ENCODE measurements at places on chromosomes 3 and 15.

DNA sequence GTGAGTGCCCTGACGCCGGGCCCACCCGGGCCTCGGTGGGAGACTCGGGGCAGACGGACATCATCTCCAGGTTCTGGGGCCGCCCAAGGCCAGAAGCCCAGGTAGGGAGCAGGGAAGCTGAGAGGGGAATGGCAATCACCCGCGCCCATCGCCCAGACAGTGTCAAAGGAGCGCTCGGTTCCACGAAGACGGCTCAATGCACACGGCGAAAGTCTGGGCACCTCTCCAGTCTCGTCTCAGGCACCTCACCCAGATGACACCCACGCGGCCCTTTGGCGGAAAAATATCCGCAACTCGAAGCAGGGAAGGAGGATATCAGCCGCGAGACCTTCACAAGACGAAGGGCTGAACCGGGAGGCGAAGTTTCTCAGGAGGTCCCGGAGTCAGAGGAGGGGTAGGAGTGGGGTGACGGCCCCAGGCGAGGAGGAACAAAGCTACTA lies 916 bp downstream of the IL17RD start:
- no peak for DNase-seq

DNA sequence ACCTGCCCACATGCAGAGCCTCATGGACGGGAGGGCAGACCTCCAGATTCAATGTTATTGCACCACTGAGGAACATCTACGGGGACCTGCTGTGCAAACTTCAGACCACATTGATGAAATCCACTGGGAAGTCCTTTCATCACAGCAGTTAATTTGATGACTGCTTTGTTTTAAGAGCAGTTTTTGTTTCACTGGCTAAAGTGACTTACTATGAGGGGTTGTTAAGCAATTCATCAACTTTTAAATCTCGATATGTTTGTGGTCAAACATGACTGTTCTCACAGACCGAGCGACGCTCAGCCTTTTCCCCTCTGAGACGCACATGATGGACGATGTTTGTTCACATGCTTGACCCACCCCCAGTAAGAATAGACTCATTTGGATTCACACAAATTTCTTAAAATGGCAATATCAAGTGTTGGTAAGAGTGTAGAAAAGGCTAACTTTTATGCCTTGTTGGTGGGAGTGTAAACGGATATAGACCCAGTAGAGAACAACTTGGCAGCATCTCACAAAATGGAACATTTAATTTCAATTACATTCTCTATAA lies 35.9 kb upstream of the IREB2 start:
- DNase-seq = no peak

- no peak for DNase-seq
Observed at GRCh38 chr3:50628601-50629000, 11.7 kb downstream of the MAPKAPK3 start.

DNA sequence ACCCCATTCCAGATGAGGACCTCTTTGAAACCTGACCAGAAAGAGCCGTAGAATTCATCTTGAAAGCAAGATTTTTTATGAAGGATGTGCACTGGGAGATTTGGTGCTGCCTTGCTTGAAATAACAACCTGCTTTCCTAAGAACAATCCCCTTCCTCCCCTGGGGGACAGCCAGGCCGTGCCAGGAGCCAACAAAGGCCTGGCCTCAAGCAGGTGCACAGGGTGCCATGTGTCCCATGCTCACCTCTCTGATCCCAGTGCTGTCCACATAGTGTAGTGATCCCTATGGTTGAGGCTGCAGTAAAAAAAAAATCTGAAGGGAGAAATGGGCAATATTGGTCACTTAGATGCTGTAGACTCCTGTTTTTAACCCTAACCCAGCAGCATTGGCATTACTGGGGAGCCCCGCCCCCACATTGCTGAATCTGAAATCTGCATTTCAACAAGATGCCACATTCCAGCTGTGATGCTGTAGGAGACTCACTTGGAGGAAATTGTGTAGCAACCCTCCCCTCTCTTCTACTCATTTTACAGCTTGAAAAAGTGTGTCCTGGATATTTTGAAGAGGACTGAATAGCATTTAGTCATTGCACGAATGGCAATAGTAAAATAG lies 171.2 kb downstream of the APBA2 start:
- DNase-seq = no peak
